Endothelial cell (in vitro differentiated cells): ENCODE measurements at places on chromosomes 12 and 14. TPM values are rescaled to one million over a fixed set of nuclear protein-coding genes. Genes with fewer than 3 reads are reported as not detected.

GRCh38 chr12:26938701-26939062, 412 bp downstream of the FGFR1OP2 start:
- H3K27ac ChIP-seq, result peak overlapping the region; percentile 99
- DNase-seq, result no peak
- H3K27me3 ChIP-seq, result peaks cover 18% of the 10 kb centered on the region
- peaks cover 9% of the 10 kb centered on the region for H3K36me3 ChIP-seq
- H3K4me1 ChIP-seq, result peaks cover 27% of the 10 kb centered on the region

DNA sequence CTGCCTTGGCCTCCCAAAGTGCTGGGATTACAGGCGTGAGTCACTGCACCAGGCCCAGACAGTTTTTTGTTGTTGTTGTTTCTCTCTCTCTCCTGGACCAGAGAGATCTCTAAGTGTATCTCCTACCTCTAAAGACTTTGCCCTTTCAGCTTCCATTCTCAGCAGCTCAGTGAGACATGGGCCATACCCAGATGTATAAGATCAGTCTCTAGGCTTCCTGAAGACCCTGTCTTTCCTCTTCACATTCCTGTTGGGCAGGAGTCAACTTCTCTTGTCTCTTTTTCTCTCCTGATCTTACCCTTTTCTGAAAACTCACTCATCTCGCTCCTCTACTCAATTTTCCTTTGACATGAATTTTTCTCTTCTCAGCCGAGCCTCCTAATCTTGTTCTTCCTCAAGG, 42.0 kb downstream of the KCNK13 start:
- no peaks in the 10 kb centered on the region for H3K36me3 ChIP-seq
- no peak overlapping the region for H3K4me3 ChIP-seq
- DNase-seq, result no peak
- peak overlapping the region; percentile 65 for H3K27ac ChIP-seq
- no peaks in the 10 kb centered on the region for H3K27me3 ChIP-seq
- H3K4me1 ChIP-seq, result no peaks in the 10 kb centered on the region

- no peak overlapping the region for H3K4me3 ChIP-seq
- no peaks in the 10 kb centered on the region for H3K36me3 ChIP-seq
- no peak overlapping the region for H3K27ac ChIP-seq
- no peaks in the 10 kb centered on the region for H3K4me1 ChIP-seq
- DNase-seq, result no peak
Measured at GRCh38 chr14:87698481-87698880, 294.5 kb downstream of the GALC start.

The CLEC1B gene
- total RNA-seq, result not detected

GRCh38 chr12:9120487-9121184, 4.9 kb upstream of the A2M start:
- no peaks in the 10 kb centered on the region for H3K27me3 ChIP-seq
- no peaks in the 10 kb centered on the region for H3K36me3 ChIP-seq
- no peak overlapping the region for H3K4me3 ChIP-seq
- H3K27ac ChIP-seq, result no peak overlapping the region
- no peak for DNase-seq

DNA sequence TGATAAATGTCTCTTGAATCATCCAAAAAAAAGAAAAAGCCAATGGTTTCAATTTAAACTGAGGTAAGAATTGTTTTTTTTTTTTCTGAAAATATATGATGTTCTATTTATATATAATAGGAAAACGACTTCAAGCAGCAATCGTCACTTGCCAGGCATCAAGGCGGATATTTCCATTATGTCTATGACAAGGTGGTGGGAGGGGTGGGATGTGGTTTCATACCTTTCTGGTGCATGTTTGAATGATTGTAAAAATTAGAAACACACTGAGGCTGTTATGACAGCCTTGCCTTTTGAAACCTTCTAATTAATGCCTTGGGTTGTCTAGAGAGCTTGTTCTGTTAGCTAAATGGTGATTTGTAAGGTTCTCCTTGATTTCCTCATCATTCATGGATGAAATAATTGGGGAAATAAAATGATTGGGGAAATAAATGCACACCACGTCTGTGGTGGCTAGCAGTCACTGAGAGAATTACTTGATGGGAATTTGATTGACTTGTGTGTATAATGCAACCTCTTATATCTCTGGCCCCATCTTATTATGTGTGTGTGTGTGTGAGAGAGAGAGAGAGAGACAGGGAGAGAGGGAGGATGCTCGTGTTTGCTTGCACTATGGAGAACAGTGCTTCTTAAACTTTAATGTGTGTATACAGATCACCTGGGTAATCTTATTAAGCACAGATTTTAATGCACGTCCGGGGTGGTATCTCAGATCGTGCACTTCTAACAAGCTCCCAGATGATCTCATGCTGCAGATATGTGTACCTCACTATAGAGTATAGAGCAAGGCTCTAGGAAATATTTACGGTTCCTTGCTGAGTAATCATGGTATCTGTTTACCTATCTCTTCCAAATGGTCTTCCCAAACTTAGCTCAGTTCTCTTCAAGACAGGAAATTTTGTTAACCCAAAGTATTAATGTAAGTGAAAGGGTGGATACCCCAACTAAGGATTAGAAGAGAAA, 502.6 kb downstream of the DIO2 start:
- H3K4me3 ChIP-seq, result no peak overlapping the region

- DNase-seq, result no peak
- peaks cover 21% of the 10 kb centered on the region for H3K36me3 ChIP-seq
- peaks cover 62% of the 10 kb centered on the region for H3K27me3 ChIP-seq
- H3K4me3 ChIP-seq, result peak overlapping the region; percentile 81
- H3K4me1 ChIP-seq, result peaks cover 38% of the 10 kb centered on the region
Measured at GRCh38 chr12:57622293-57623245, 10.4 kb downstream of the B4GALNT1 start.

The ACTN1 gene
- total RNA-seq, result 130 TPM

DNA sequence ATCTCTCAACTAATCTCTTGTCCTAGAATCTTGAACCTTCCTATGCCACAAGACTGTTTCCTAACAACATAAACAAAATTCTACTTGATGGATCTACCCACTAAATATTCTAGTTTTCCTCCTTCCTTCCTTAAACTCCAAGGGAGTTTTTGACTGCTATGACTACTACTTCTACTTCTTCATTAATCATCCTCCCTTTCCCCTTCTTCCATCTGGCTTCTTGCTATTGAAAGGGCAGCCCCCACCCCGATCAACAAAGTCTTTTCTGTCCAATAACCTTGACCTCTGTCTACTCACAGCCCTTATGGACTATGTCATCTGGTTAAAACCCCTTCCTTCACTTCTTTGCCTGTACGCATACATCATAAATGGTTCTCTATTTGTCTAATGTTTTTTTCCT, 5.6 kb downstream of the LTA4H start:
- DNase-seq, result no peak
- H3K36me3 ChIP-seq, result peaks cover 10% of the 10 kb centered on the region
- H3K4me3 ChIP-seq, result no peak overlapping the region
- no peak overlapping the region for H3K27ac ChIP-seq

DNA sequence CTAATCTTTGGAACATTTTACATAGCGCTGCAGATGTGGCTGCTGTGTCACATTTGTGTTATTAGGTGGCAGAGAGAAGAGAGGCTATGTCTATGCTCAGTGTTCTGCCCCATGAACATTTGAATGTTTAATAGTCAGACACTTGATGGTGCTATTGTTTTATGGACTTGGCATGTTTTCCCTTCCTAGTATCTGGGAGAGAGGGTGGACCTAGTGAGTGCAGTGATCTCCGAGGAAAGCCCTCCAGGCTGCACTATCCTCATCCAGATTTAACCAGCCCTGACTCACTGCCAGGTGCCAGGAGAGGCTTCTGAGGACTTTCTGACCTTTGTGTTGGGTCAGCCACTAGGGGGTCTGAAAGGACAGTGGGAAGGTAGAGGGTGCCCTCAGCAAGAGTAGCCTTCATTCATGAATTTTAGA, 24.3 kb downstream of the ZFC3H1 start:
- H3K27ac ChIP-seq, result peak overlapping the region; percentile 30
- H3K4me1 ChIP-seq, result no peaks in the 10 kb centered on the region
- peak; percentile 13 for DNase-seq
- H3K36me3 ChIP-seq, result peaks cover 30% of the 10 kb centered on the region

DNA sequence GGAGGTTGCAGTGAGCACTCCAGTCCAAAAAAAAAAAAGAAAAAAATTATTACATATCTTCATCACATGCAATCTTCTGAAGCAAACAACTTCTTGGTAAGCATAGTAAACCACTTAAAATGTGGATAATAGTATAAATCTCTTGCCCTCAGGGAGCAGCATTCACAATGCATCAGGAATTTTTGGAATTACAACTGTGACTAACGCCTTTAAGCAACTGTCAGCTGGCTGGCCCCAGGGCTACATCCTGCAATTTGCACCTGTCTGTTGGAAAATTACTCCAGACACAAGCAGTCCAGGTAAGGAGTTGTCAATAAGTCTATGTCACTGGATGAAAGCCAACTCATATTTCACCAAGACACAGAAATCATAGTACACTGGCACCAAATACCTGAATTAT, 5.5 kb upstream of the SLC7A7 start:
- peaks cover 17% of the 10 kb centered on the region for H3K27me3 ChIP-seq
- peaks cover 40% of the 10 kb centered on the region for H3K4me1 ChIP-seq
- no peaks in the 10 kb centered on the region for H3K36me3 ChIP-seq

The NYNRIN gene
- 49.0 TPM for total RNA-seq

- H3K27ac ChIP-seq, result no peak overlapping the region
- DNase-seq, result no peak
- no peaks in the 10 kb centered on the region for H3K4me1 ChIP-seq
- no peak overlapping the region for H3K4me3 ChIP-seq
- H3K36me3 ChIP-seq, result no peaks in the 10 kb centered on the region
Measured at GRCh38 chr12:84036912-84037311, 875.7 kb downstream of the SLC6A15 start.

The SLC2A14 gene
- total RNA-seq, result 0.64 TPM

- no peak overlapping the region for H3K4me3 ChIP-seq
- peak; percentile 79 for DNase-seq
- no peaks in the 10 kb centered on the region for H3K36me3 ChIP-seq
- H3K27me3 ChIP-seq, result no peaks in the 10 kb centered on the region
- H3K27ac ChIP-seq, result no peak overlapping the region
- H3K4me1 ChIP-seq, result peaks cover 6% of the 10 kb centered on the region
Measured at GRCh38 chr14:20610002-20610765, 19.0 kb upstream of the RNASE12 start.

DNA sequence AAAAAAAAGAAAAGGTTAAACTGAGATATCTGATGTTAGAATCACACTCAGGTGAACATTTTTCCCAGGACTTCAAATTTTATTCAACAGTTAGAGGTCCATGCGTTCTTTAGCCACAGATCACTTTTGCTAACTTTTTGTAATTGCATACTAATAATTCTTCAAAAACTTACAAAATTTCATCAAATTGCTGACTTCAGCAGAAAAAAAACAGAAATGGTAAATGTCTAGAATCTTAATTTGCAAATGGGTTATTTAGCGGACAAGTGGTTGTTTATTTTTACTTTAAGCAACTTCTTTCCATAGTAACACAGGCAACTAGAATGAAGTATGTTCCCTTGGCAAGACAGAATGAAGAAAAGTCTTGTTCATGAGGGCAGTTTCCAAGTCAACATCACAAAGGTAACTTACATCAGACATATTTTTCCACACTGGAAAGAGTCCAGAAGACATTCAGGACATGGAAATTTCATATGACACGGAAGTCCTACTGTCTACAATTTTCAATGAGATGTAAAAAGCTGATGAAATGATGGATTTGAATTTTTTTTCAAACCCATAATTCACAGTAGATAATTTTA, 62.5 kb upstream of the SOX5 start:
- DNase-seq, result no peak
- no peaks in the 10 kb centered on the region for H3K27me3 ChIP-seq
- peaks cover 7% of the 10 kb centered on the region for H3K4me1 ChIP-seq
- no peak overlapping the region for H3K4me3 ChIP-seq

GRCh38 chr12:52256584-52256935, 17.9 kb upstream of the KRT86 start:
- H3K4me3 ChIP-seq, result peak overlapping the region; percentile 15
- no peak for DNase-seq

DNA sequence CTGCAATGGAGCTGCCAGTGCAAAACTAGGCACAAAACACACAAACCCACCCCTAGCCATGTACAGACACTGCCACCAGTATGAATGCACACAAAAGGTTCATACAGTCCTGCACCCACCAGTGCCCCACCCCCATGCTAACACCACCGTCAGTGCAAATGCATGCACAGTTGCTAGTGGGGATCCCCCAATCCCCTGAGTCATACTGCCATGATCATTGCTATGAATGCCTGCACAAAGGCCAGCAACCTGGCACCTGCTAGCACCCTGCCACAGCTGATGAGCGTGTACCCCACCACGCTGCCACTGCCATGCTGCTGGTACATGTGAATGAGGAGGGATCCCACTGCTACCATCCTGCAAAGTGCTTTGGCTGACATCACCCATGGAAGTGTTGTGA, 23.9 kb downstream of the PZP start:
- H3K4me1 ChIP-seq, result peaks cover 2% of the 10 kb centered on the region
- no peak overlapping the region for H3K4me3 ChIP-seq
- H3K27me3 ChIP-seq, result peaks cover 2% of the 10 kb centered on the region

DNA sequence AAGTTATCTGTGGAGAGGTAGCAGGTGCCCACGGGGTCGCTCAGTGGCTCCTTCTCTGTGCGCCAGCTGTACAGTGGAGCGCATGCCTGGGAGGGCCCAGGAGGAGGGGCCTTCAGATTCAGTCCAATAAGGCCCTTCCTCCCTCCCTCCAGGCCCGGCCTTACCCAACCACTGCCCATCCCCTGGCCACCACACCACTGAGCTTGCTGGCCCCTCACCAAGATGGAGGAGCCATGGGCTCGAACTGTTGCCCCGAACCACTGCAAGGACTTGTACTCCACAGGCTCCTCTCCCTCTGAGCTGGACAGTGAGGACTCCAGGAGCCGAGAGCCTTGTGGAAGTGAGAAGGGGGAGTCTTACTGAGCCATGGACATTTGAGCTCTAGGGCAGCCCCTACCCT, 9.8 kb downstream of the ITGA5 start:
- no peak overlapping the region for H3K27ac ChIP-seq
- no peak overlapping the region for H3K4me3 ChIP-seq
- peaks cover 45% of the 10 kb centered on the region for H3K36me3 ChIP-seq
- DNase-seq, result no peak
- H3K4me1 ChIP-seq, result peaks cover 39% of the 10 kb centered on the region
- H3K27me3 ChIP-seq, result peaks cover 12% of the 10 kb centered on the region

The GYS2 gene
- total RNA-seq, result 0.08 TPM

The ETFBKMT gene
- total RNA-seq, result 3.6 TPM

The CLEC2D gene
- 18.9 TPM for total RNA-seq

The COX8C gene
- total RNA-seq, result not detected

DNA sequence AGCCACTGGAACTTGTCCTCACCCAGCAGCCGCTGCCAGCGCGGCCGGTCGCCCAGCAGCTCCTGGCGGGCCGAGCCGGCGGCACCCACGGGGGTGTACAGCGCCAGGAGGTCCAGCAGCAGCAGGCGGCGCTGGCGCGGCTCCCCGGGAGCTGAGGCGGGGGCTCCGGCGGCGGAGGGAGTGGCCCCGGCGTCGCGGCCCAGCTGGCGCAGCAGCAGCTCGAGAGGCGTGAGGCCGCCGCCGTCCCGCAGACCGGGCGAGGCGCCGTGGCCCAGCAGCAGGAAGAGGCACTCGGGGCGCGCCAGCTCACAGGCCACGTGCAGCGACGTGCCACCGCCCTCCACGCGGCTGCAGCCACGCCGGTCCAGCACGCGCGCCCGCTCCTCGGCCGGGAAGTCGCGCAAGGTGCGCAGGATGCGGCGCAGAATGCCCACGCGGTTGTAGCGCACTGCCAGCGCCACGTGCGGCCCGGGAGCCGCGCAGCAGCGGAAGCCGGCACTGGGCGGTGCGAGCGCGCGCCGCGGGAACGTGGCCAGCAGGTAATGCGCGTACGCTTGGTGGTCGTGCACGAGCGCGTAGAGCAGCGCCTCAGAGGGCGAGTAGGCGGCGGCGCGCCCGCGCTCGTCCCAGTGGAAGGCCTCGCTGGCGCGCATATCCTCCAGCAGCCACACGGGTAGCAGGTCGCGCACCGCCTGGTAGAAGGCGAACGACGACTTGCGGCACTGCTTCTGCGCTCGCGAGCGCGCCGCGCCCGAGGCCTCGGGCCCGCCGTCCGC, 2.3 kb downstream of the ANKRD9 start:
- no peak for DNase-seq
- H3K4me3 ChIP-seq, result no peak overlapping the region
- peaks cover 6% of the 10 kb centered on the region for H3K27me3 ChIP-seq
